ENCODE measurements at places on chromosomes 6 and 20.

DNA sequence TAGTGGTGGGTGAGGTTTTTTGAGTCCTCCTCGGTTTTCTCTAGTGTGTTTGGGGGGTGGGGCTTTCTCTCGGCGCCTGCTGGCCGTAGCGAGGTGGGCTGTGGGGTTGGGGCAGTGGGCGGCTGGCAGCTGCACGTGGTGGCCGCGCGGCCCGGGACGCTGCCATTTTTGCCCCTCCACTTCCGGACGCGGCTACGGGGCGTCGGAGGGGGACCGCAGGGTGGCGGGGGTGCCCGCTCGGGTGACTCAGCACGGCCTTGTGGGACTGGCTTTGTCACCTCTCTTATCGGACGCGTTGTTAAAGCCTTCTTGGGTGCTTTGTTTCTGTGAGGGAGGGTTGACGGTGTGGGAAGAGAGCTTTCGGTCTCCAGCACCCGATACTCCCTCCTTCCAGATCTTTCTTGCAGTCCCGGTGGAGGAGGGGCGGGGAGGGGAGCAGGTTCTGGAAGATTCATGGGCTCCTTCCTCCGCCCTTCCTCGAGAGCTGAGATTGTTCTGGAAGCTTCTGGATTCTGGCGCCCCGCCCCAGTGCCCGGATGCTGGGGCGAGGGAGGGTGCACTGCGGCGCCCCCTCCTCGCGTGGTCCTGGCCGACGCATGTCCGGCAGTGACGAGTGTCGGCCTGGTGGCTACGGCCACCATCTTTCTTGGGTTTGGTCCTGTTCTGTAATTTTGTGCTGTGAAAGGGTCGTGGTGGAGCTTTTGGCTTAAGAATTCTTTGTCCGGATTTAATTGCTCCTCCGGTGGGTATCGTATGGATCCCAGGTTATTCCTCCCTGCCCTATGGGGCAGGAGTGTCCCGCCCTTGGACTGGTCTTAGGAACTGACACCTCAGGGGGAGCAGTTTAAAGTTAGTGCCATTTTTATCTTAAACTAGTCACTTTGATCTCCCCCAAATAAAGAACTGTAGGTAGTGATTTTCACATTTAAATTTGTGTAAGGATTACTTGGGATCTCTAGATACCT is 719 bp downstream of the HSP90AB1 start:
- peak; percentile 86 for DNase-seq

DNA sequence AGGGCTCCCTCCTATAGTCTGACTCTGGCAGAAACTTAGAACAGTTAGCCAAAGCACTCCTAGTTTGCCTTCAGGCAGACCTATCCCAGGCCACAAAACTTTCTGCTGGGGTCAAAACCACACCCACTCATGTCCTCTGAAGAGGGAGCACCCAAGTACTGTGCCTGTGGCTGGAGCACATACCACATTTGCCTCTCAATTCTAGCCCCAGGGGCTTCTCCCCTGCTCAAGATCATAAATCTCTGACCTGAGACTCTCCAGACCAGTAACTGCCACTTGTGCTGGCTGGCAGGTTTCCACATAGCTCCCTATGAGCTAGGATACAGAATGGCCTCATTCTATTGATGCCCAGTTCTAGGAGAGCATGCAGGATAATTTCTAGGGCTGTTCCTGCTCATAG is 781.0 kb downstream of the EYS start:
- no peak for DNase-seq

DNA sequence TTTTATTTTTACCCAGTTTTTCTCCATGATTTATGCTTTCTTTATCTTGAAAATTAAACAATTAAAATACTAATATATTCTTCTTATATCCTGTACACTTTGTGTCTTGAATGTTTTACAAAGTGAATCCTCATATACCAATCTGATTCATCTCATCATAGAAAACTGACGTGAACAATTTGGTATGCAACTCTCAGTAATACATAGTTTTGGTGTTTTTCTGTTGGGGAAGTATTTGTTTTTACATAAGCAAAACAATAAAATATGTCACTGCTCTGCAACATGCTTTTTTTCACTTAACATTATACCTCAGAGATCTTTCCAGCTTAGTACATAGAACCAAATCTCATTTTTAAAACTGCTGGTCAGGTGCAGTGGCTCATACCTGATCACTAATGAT is 14.7 kb downstream of the DNAAF9 start:
- no peak for DNase-seq

DNA sequence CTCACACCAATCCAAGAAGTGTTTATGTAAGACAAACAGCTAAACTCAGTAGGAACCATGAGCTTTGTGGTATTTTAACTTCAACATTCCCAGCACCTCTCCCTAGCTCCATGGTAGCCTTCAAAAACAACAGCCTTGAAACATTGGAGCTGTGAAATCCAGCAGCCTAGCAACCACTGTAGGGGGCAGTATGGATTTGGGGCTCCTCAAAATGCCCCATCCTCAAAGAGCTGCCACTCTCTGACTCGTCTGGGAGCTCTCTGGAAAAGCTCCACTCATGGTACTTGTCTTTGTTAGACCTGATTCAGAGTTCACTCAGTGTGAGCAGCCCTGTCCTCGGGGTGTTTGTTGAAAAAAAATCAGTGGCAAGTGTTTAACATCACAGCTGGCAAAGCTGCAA is 82.9 kb downstream of the KIF6 start:
- DNase-seq = no peak

- no peak for DNase-seq
Measured at GRCh38 chr6:30759575-30760239, 15.4 kb upstream of the IER3 start.

- no peak for DNase-seq
Measured at GRCh38 chr20:42650191-42650746, 539.4 kb downstream of the PTPRT start.

DNA sequence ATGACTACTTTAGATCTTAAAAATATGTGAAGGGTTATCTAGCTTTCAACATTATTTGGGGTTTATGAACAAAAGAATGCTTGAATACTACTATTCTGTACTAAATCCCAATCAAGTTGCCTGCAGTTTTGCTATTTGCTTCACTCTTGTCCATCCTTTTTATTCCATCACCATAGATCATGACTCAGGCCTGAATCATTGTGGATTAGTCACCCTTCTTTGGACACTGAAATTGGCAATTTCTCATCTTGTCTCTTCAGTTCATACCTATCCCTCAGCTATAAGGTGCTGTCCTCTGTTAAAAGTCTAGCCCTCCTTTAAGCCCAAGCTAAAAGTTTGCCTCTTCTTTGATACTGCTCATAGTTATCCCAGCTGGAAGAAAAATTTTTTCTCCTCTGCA is 199.1 kb downstream of the CENPW start:
- DNase-seq = no peak

- DNase-seq = no peak
Measured at GRCh38 chr20:63833776-63834490, 2.9 kb upstream of the ZBTB46 start.

GRCh38 chr20:18662279-18663040 is 74.6 kb downstream of the DTD1 start:
- DNase-seq = no peak

- DNase-seq = peak; percentile 34
Measured at GRCh38 chr6:43770372-43771209, 580 bp downstream of the VEGFA start.

GRCh38 chr6:35309611-35310264 is 12.1 kb downstream of the DEF6 start:
- DNase-seq = no peak

DNA sequence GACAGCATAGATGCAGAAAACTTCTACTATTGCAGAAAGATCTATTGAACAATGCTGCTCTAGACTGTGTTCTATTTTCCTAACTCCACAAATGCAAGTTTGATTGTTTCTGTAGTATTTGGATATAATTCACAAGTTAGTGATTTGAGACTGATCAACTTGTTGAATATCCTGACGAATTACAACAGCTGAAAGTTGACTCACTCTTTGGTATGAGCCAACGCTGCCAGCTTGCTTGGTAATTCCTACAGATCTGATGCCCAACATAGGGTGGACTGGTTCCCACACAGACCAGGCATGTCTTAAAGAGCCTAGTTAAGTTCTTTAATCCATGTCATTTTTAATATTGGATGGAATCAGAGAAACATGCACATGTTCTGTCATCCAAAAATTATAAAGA is 231.0 kb upstream of the RAB32 start:
- DNase-seq = no peak

DNA sequence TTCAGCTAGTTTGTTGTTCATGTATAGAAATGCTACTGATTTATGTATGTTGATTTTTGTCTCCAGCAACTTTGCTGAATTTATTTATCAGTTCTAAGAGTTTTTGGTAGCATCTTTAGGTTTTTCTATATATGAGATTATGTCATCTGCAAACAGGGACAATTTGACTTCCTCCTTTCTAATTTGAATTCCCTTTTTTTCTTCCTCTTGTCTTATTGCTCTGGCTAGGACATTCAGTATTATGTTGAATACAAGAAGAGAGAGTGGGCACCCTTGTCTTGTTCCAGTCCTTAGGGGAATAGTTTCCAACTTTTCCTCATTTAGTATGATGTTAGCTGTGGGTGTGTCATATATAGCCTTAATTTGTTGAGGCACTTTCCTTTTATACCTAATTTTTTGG is 58.2 kb downstream of the CDH26 start:
- no peak for DNase-seq

- DNase-seq = no peak
Measured at GRCh38 chr6:38212116-38212515, 392.6 kb downstream of the ZFAND3 start.

DNA sequence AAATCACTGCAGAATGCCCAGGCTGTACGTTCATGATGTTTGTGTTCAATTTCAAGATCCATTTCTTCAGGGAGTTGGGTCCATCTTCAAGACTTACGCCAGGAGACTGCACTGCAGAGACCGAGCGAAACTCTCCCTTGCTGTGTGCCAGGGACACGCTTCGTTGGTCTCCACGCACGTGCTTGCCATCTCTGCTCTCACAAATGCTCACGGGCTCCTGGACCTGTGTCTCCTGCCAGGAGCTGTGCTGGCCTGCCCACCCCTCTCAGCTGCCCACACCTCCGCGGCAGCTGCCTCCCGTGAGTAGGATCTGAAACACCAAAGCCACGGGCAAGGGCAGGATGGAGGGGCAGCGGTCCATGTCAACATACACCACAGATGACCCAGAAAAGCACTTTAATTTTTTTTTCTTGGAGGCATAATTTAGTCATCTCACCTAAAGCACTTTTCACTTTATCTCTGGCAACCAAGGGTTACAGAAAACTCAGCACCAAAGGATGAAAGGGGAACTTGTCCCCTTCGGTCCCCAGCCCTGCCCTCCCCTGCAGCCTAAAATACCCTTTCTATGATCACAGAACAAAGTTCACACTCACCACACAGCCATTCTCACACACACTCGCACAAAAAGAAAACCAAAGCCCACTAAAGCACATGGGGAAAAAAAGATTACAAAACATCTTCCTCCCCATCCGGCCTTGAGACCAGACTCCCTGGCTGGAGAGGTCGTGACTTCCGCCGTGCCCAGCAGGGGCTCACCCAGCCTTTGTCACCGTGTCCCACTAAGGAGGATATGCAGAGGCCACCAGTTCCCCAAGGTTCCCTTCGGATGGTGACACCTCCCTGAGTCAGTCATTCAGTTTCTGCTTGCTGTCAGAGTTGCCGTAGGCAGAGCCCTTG is 137.9 kb downstream of the AGPAT4 start:
- peak; percentile 39 for DNase-seq

DNA sequence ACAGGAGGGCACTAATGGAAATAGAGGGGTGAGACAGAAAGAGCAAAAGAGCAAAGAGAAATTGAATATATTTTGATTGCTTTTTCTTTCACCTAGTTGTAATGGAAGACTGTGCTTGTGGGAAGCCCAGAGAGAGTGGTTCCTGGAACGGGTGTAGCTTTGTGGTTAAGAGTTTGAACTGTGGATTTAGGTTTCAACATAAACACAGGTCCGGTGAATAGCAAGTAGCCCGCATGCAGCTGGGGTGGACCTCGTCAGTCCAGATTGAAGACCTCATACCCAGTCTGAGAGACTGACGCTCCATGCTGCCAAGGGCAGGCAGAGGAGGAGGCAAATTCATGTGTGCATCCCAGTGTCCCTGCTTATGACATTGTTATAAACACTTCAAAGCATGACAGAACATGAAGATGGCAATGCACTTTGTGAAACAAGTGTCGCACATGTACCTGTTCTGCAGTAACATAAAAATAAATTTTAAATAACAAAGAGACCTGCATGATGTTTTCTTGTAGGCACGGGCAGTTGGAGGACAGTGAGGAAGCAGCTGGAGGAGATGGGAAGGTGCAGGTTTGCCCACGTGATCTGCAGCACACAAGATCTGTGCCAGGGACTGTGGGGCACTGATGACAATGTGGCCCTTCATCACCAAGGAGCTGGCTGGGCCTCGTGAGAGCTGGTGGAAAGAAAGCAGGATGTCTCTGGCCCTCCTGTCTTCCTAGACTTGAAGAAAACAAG is 220.5 kb upstream of the SSTR4 start:
- no peak for DNase-seq

DNA sequence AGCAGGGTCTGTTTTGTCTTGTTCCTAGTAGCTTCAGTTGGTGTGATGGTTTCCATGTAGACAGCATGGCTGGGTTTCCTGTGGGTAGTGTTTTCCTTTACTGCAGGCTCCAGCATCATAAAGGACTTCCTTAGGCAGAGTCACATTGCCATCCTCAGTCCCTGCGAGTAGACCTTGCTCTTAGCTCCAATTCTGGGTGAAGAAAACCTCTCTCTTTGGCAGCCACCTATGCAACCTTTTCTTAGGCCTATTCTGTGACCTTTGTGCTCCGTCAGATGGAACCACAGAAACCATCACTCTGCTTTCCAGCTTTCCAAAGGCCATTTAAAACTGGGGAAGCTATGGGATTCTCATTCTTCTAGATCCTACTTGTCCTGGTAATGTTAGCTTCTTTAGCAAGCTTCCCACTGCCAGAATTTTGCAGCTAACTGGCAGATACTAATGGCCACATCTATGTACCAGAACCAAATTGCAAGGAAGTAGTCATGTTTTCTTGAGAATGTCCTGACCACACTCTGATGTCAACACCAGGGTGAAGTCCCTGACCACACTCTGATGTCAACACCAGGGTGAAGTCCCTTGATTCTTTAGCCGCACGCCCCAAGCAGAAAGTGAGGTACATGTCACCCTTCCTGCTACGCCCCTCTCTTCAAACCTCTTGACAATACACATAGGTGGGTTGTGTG is 646.6 kb upstream of the HS3ST5 start:
- no peak for DNase-seq

DNA sequence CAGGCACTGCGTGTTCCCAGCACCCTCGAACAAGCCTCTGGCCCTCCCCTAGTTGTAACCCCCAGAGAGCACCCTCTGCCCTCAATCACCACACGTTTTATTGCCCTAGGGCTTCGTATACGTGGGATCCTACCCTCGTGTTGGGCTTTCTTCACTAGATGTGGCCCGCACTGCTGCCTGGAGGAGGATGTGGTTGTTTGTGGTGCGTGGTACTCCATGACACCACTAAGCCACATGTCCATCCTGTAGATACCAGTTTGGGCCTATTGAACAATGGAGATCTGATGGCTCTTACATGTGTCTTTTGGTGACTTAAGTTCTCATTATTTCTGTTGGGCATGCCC is 17.0 kb downstream of the SLC2A4RG start:
- no peak for DNase-seq

- no peak for DNase-seq
Measured at GRCh38 chr6:5730585-5731263, 276.0 kb downstream of the NRN1 start.

Measured in CD4-positive, alpha-beta T cell treated with Interleukin-15 for 1 hour (primary cell).